Colonic mucosa (tissue), 4 donors: ENCODE measurements at places on chromosomes 5 and 9.

DNA sequence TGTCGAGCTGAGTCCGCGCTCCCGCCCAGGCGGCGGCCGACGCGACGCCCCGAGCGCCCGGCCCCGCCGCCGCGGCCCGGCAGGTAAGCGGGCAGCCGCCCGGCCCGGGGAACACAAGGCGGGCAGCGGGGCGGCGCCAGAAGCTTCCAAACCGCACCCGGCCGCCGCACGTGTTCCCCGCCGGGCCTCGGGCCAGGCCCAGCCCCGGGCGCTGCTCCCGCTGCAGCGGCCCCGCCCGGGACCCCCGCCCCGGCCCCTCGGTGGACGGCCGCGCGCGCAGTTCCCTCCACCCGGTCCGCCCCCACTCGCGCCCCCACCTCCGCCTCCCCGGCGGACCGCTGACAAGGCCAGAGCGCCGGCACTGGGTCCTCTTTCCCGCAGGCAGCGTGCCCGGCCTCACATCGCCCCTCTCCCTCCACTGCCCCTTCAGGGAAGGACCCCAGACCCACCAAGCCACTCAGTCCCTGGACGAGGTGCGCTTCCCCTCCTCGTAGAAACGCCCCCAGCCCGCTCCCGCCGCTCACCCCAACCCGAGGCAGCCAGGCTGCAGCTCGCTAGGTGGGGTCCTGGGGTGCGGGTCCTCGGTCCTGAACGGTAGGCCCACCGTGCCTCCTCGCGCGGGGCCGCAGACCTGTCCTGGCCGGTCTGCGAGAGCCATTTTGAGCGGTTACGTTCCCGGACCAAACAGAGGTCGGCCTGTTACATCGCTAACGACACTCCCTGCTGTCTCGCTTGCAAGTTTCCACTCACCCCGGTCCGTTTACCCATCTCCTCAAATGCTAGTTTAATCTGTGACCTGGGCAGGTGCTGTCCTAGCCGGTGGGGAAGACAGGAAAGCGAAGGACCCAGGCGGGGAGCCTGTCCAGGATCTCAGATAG is 475 bp downstream of the WDR5 start:
- DNase-seq: peak; percentile 24

DNA sequence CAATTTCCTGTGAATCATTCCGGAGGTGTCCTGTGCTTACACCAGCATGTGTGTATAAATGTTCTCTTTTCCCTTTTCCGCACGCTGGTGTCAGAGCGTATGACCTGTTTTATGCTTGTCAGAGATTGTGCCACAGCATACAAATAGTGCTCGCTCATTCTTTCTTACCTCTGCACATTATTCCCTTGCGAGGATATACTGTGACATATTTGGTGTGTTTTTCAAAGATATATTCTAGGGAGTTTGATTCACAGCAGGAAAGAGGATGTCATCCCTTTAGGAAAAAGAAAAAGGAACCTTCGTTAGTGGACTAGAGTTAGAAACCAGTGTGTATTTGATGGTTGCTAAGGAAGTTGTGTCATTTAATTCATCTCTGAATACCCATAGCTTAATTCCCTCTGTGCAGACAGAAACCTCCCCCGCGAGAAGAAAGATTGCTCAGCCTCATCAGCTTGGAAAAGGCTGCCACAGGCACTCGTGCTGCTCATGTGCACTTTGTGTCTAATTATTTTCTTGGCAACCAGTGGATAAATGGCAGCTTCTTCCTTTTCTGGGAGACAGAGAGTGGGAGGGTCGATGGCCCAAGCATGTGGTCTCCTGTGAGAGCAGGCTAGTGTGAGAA is 14.7 kb upstream of the CCIN start:
- no peak for DNase-seq

DNA sequence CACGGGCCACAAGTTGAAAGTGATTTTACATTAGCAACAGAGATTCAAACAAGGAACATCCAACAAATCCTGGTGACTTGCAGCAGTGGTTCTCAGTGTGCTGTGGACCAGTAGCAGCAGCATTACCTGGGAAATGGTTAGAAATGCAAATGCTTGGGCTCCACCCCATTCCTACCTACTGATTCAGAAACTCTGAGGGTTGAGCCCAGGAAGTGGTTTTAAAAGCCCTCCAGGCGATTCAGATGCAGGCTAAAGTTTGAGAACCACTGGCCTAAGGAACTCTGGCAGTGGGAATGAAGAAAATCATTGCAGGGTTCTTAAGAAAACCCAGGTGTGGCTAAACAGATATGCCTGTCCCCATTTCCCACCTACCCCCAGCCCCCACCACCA is 398.8 kb downstream of the ENC1 start:
- no peak for DNase-seq

- DNase-seq: no peak
Observed at GRCh38 chr9:137745541-137745991, 126.8 kb downstream of the EHMT1 start.

DNA sequence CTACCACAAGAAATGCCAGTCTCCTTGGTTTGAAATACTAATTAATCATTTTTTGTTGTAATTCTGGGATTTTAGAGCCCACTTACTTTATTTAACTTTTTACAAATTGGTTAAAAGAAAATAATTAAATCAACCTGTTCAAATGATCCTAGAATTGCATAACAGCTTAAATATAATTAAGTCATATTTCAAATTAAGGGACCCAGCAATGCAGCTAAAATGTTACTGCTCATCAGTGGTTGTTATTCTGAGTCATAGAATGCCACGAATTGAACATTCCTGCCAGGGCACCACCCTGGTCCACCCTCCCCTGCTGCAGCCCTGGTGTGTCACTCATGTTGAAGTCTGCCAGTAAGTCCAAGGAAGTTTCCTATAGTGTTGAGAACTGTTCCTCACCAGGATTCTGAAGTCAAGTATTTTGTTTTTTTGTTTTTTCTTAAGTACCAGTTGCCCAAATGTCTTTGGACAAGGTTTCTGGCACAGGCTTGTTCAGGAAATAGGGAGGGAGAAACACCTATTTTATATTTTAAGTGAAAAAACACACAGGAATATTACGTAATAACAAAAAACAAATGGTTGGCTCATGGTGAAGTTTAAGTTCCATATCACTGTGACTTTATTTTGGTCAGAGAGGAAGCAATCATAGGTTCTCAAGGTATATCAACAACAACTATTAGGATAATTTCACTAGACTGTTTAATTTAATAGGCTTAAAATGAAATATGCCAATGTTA is 4.3 kb upstream of the ITGA1 start:
- no peak for DNase-seq

- DNase-seq: no peak
Observed at GRCh38 chr9:14278291-14278721, 35.6 kb downstream of the NFIB start.

- no peak for DNase-seq
Observed at GRCh38 chr5:93941897-93942296, 200.5 kb upstream of the POU5F2 start.
